ENCODE measurements at places on chromosomes 6 and 20.
A peak's percentile ranks its signal among the peaks of the same experiment; 100 is the strongest.

DNA sequence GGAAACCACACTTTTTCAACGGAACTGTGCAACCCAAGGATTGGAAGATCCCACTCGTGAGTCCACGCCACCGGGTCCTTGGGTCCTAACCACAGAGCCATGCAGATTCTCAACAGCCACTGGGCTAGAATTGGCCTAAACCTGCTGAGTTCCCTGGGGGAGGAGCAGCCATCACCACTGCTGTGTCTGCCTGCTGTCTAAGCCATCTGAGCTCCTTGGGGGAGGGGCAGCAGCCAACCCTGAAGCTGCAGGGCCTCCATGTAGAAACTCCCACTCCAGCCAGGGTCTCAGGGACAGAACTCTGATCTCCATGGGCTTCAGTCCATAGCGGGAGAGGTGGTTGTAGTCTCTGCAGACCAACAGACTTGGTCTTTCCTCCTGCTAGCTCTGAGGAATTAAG, 154.6 kb upstream of the VGLL2 start:
- no peak for DNase-seq

- no peak for DNase-seq
These were observed 51.4 kb upstream of the NUP153 start for GRCh38 chr6:17758119-17758518.

- DNase-seq: no peak
These were observed 3.1 kb upstream of the SPATS1 start for GRCh38 chr6:44339301-44339700.

GRCh38 chr6:18533793-18534192, 146.6 kb downstream of the RNF144B start:
- no peak for DNase-seq

DNA sequence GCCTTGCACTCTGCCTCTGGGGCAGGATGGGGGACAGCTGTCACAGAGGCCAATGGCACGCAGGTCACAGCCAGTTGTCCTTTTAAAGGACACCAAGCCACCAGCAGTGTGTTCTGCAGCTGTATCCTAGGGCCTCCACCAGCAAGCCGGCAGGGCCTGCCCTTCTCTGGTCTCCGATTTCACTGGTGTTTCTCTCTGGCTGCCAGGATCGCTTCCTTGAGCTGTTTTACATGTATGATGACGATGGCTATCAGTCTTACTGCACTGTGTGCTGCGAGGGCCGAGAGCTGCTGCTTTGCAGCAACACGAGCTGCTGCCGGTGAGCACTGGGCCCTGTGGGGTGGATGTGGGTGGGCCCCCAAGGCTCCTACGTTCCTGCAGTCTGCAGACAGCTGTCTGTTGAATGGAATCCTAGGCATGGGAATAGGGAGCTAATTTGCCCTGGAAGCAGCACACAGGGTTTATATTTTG, 22.7 kb upstream of the MAPRE1 start:
- no peak for DNase-seq

- DNase-seq: no peak
These were observed 112.1 kb upstream of the EYS start for GRCh38 chr6:65819152-65819551.

DNA sequence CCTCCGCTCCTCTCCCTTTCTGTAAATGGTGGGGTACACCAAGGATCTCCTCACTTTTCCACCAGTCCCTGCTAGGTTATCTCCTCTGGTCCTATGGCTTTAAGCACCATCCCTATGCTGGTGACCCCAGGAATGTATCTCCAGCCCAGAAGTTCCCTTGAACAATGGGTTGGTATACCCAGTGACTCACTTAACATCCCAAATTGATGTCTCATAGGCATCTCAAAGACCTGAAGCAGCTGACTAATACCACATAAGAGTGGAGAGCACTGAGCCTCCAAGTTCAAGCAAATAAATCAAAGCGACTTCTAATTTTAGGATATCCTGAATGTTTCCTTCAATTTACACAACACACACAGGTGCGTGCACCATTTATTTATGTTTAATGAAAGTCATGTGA, 48.3 kb downstream of the ADGRF1 start:
- DNase-seq: no peak

- peak; percentile 3 for DNase-seq
These were observed 312.5 kb downstream of the EYA4 start for GRCh38 chr6:133553652-133554051.
